Muscle of leg (tissue), 16 donors: ENCODE measurements at places on chromosomes 12 and 14.
A peak's percentile ranks its signal among the peaks of the same experiment; 100 is the strongest.

DNA sequence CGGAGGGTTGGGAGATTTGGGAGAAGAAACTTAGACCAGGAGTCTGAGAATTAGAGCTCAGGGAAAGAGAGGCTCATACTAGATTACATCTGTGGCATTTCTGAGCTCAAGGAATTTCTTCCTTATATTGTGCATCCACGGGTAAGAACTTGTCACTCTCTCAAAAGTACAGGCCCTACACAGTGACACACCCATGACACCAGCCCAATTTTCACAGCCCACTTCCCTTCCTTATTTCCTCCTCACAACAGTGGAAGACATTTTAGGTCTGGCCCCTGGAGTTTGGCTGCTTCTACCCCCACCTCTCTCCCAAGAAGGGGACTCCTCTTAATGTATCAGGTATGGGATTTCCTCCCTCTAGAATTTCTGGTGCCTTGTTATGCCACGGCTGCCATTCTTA is 9.2 kb upstream of the ZNF385A start:
- DNase-seq = no peak

- no peak for DNase-seq
Observed at GRCh38 chr14:30125322-30125979, 197.8 kb upstream of the PRKD1 start.

GRCh38 chr14:91094772-91095171 is 19.1 kb upstream of the DGLUCY start:
- peak; percentile 64 for DNase-seq

GRCh38 chr12:51177897-51178296 is 5.0 kb upstream of the TFCP2 start:
- no peak for DNase-seq

DNA sequence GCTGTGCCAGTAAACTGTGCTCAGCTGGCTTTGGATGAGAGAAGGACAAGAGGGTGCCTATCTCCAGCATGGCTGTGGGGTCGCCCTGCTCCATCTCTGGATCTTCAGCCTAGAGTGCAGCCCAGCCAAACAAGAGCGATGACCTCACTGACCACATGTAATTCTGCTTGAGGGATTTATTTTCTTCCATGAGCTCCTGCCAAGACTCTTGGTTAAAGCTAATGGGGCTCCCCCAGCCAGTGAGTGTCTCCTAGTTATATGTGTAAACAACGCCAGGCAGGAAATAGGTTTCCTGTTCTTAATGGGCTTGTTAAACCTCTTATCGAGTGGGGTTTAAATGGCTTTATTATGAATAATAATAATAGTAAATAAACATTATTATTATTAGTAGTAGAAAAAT is 397.2 kb downstream of the NRXN3 start:
- DNase-seq = peak; percentile 25
